ENCODE measurements at places on chromosomes 11 and 22. TPM values are rescaled to one million over a fixed set of nuclear protein-coding genes. Genes with fewer than 3 reads are reported as not detected.

DNA sequence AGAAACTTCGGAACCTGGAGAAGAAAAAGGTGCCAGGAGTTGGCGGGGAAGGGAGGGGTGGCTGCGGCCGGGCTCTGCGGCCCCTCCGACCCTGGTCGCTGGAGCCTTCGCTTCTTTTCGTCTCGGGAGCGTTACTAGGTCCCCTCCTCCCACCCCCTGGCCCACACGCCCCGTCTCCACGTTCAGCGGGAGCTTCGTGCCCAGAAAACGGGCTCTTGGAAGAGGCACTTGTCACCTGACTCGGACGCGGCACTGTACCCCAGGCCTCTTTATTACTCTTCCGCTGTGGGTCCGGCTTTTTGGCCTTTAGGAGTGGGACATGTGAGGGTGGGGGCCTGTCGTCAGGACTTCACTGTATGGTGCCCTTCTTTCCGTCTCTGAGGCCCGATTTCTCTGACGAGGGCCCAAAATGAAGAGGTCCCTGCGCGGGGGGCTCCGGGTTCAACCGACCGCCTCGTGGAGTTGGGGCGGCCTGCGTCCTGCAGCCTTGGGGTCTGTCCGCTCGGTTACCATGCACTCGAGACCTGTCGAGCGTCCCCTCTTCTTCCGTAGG, 1.2 kb downstream of the CAPRIN1 start:
- H3K4me3 ChIP-seq, result peak overlapping the region; percentile 98
- no peaks in the 10 kb centered on the region for H3K27me3 ChIP-seq
- peaks cover 56% of the 10 kb centered on the region for H3K4me1 ChIP-seq
- DNase-seq, result peak; percentile 4

OR2D2 gene
- total RNA-seq, result not detected

- peaks cover 20% of the 10 kb centered on the region for H3K36me3 ChIP-seq
- no peak overlapping the region for H3K4me3 ChIP-seq
- no peak for DNase-seq
- H3K27ac ChIP-seq, result no peak overlapping the region
These were observed 114.2 kb upstream of the SEZ6L start for GRCh38 chr22:26054841-26055605.

HTR3A gene
- total RNA-seq, result not detected

DNA sequence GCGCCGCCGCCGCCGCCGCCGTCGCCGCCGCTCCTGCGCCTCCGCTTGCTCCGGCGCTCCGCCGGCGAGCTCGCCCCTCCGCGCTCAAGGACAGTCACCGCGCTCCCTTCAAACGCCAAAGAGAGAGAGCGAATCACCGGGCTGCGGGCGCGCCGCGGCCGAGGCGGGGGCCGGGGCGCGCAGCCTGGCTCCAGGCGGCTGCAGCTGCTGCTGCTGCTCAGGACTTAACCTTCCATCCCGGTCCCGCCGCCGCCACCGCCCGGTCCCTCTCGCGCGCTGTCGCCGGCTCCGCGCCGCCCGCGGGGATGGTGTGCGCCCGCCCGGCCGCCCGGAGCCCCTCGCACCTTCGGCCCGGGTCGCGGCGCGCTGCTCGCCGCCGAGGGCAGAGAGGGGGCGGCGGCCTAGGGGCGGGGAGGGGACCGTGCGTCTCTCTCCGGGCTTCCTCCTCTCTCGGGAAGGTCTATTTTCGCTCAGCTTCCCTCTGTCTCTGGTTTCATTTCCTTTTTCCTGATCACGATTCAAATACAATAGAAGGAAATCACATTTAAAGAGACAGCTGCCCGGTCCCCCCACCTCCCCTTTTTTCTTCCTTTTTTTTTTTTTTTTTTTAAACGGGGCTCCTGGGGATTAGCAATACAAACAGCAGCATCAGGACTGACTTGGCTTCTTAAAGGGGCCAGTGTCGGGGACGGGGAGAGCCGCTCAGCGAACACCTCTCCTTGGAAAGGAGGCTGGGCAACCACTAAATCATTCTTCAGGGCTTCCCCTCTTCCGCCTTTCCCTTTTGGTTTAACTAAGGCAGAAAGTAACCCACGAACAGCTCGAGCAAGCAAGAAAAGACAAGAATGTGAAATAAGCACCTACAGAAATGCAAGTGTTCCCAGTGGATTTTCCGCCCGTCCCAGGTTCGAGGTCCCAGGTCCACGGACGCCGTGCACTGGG, 22.1 kb downstream of the LMO2 start:
- peaks cover 10% of the 10 kb centered on the region for H3K4me1 ChIP-seq
- no peaks in the 10 kb centered on the region for H3K27me3 ChIP-seq
- peak overlapping the region; percentile 82 for H3K27ac ChIP-seq
- H3K4me3 ChIP-seq, result peak overlapping the region; percentile 85

- no peak overlapping the region for H3K4me3 ChIP-seq
- peaks cover 9% of the 10 kb centered on the region for H3K4me1 ChIP-seq
- H3K27me3 ChIP-seq, result no peaks in the 10 kb centered on the region
- H3K36me3 ChIP-seq, result no peaks in the 10 kb centered on the region
- no peak for DNase-seq
These were observed 82.1 kb downstream of the CECR2 start for GRCh38 chr22:17451316-17451715.

DNA sequence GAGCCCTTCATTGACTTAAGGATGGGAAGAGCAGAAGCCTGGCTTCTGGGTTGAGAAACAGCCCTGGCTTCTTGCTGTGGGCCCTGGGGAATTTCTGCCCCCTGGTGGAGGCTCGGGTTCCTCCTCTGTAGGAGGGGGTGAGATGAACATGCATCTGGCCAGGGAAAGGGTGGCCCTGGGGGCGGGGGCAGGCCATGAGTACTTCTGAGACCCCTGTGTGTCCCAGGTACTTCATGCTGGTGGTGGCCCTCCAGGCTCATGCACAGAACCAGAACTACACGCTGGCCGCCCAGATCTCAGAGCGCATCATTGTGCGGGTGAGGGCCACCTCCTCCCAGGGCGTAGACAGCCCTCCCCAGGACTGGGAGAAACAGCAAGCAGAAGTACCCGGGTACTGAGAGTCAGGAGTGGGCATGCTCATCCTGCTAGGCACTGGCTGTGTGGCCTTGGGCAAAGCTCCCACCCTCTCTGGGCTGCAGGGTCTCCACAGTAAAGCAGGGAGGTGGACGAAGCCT, 15.8 kb downstream of the TMEM258 start:
- no peak overlapping the region for H3K4me3 ChIP-seq
- no peak overlapping the region for H3K27ac ChIP-seq
- H3K4me1 ChIP-seq, result peaks cover 5% of the 10 kb centered on the region
- H3K36me3 ChIP-seq, result no peaks in the 10 kb centered on the region

MRGPRX3 gene
- not detected for total RNA-seq

GRCh38 chr11:104830508-104830907, 67.8 kb downstream of the CASP12 start:
- no peaks in the 10 kb centered on the region for H3K36me3 ChIP-seq
- H3K4me3 ChIP-seq, result no peak overlapping the region
- no peak for DNase-seq

- no peaks in the 10 kb centered on the region for H3K4me1 ChIP-seq
- no peak overlapping the region for H3K4me3 ChIP-seq
- no peaks in the 10 kb centered on the region for H3K27me3 ChIP-seq
- no peaks in the 10 kb centered on the region for H3K36me3 ChIP-seq
These were observed 46.9 kb upstream of the TTC12 start for GRCh38 chr11:113267493-113267892.

DNA sequence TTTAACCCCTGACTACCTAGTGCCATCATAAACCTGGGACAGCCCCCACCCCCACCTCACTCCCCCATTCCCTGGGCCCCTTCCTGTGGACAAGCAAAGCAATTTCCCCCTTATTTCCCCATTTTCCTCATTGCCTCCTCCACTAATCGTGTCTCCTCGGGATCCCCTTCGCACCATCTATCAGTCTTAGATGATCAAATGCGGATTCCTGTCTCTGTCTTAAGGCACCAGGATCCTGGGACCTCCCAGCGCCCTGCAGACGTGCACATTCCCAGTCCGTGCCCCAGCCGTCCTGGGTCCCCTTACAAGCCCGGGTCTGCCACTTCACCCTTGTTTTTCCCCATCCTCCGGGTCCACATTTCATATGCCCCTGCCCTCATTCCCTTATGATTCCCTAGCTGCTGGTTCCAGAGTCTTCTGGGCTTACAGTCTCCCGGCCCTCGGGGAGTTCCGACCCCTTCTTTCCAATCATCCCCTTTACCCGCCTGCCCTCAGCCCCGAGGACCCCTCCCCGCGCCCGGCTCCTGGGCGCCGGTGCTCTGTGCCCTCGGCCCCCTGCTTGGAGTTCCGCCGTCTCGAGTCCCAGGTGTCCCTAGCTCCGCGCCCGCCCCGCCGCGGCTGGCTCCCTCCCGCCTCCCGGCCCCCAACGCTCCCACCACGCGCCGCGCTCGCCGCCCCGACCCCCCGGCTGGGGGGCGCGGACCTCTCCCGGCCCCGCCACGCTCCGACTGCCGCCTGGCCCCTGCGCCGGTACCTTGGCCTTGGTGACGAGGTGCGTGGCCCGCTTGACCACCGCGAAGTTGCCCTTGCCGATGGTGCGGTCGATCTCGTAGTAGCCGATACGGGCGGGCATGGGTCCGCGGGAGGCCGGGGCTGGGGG, 599 bp downstream of the SIK3 start:
- H3K36me3 ChIP-seq, result no peaks in the 10 kb centered on the region
- peaks cover 49% of the 10 kb centered on the region for H3K4me1 ChIP-seq
- no peaks in the 10 kb centered on the region for H3K27me3 ChIP-seq
- H3K4me3 ChIP-seq, result peak overlapping the region; percentile 92
- H3K27ac ChIP-seq, result peak overlapping the region; percentile 90
- DNase-seq, result no peak

- H3K36me3 ChIP-seq, result peaks cover 9% of the 10 kb centered on the region
- no peaks in the 10 kb centered on the region for H3K27me3 ChIP-seq
- H3K4me3 ChIP-seq, result no peak overlapping the region
- DNase-seq, result no peak
- no peaks in the 10 kb centered on the region for H3K4me1 ChIP-seq
These were observed 3.4 kb downstream of the AGBL2 start for GRCh38 chr11:47711816-47712215.

TMEM45B gene
- not detected for total RNA-seq

DNA sequence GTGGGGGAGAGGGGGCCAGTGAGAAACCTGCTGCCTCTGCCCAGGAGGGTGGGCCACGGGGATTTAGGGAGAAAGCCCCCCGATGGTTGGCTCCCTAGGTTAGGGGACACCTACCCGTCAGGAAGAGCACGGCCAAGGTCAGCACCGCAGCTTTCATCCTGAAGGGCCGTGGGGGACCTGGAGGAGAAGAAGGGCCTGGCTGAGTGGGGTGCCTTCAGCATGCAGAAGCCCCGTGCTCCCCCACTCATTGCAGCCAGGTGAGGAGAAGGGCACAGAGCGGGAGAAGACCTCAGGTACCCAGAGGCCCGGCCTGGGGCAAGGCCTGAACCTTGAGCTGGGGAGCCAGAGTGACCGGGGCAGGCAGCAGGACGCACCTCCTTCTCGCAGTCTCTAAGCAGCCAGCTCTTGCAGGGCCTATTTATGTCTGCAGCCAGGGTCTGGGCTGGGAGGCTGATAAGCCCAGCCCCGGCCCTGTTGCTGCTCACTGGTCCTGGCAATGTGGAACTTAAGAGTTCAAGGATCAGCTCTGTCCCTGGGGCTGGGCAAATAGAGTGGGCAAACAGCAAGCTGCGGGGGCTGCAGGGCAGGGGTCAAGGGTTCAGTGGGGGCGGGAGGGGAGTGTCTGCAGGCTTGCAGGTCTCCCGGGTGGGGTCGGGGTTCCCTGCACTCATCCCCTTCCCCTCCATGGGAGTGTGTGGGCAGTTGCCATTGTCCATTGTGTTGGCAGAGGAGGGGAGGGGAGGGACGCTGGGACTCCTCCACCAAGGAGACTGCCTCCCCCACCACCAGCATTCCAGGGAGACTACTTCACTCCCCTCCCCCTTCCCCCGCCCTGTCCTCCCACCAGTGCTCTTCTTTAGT, at the start of gene APOA1:
APOA1 (minus strand) TSS at position 392 of the 861 bp plus-strand sequence; CDS start at position 157, 235 bp downstream.
- H3K27ac ChIP-seq, result no peak within 1 kb of the TSS
- H3K36me3 ChIP-seq, result no peaks in the 10 kb centered on the region
- H3K4me3 ChIP-seq, result no peak within 1 kb of the TSS
- no peak for DNase-seq

Data from gastrocnemius medialis (tissue), 4 donors.